ENCODE measurements at places on chromosomes 5 and 9.

DNA sequence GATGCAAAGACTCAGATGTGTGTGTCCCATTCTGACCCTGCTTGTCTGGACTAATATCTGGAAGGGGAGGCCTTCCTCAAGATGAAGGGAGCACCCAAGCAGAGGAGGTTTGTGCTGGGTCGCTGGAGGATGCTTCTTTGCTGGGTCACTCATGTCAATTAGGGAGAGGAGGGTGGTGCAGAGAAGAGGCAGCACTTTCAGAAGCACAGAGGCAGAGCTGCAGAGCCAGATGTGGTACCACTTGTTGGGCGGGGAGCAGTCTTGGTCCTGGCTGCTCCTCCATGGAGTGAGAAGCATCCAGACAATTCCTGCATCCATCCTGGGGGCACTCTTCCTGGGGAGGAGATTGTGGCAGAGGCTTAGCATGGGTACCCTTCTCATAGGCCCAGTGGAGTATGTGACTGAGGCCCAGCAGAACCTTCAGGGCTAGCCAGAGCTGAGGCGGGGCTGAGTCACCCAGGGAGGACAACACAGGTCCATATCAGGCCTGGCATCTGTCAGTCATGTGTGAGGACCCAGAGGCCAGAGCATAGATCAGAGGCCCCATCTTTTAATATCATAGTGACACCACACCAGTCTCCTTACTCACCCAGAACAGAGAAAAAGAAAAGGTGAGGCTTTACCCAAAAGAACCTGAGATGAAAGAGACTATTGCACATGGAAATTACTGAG, 59.8 kb downstream of the TNFSF15 start:
- no peak for DNase-seq

DNA sequence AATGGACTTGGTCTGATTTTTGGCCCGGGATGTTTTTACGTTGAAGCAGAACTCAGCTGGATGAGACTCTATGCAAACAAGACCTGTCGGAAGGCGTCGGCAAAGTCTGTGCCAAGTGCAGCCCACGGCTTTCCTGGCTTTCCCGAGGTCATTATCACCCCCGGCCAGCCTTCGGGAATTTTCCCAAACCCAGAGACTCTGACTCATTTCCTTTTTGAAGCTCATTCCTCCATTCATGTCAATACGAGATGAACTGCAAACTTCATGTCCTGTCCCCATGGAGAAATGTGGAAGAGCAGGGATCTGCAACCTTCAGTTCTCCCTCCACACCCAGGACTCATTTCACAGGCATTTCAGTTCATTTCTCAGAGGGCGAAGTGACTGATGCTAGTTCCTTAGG, 95.3 kb downstream of the IRX2 start:
- DNase-seq = no peak

DNA sequence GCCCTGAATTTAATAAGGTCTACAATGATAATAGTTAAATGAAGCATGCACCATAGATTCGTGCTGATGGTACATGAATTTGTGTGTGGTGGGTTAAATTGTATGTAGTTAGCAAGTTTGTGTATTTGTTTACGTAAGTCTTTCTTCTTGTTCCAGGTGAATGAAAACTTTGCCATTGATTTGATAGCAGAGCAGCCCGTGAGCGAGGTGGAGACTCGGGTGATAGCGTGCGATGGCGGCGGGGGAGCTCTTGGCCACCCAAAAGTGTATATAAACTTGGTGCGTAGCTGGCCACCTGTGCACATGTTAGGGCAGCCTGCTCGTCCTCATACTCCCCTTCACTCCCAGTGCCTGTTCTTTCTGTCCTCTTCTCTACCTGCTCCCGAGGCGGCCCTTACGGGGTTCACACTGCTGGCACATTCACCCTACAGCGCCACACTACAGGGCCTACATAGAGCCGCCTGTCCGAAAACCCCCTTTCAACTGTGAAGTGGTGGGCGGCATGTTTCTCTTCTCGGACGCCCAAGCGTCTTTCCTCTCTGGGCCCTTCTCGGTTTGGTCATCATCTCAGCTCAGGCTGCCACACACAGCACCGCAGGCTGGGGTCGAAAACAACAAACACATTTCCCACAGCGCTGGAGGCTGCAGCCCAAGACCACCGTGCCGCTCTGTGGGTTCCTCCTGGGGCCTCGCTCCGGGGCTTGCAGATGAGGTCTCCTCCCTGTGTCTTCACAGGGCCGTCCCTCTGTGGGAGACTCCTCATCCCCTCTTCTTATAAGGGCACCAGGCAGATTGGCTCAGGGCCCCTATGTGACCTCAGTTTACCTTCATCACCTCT, 13.2 kb downstream of the NDUFS6 start:
- DNase-seq = no peak

GRCh38 chr9:131257266-131258025, 18.9 kb downstream of the FAM78A start:
- DNase-seq = no peak

- DNase-seq = no peak
These were observed 15.8 kb downstream of the NDST1 start for GRCh38 chr5:150523472-150524350.

DNA sequence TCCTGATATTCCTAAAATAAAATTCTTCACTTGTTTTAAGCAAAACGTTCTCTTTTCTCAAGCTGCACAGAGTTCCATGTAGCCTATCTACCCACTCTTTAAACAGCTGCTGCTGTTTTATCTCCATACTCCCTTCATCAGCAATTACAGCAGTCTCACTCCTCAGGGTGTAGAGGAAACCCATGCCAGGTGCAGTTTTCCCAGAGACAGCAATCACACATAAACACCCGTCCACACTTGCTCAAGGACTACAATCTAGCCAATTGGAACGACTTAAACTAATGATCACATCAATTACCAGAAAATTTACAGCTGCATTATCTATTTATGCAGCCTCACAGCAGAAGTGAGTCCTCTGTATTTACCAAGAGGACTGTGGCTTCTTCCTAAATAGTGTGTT, 141.7 kb downstream of the HTR1A start:
- no peak for DNase-seq

DNA sequence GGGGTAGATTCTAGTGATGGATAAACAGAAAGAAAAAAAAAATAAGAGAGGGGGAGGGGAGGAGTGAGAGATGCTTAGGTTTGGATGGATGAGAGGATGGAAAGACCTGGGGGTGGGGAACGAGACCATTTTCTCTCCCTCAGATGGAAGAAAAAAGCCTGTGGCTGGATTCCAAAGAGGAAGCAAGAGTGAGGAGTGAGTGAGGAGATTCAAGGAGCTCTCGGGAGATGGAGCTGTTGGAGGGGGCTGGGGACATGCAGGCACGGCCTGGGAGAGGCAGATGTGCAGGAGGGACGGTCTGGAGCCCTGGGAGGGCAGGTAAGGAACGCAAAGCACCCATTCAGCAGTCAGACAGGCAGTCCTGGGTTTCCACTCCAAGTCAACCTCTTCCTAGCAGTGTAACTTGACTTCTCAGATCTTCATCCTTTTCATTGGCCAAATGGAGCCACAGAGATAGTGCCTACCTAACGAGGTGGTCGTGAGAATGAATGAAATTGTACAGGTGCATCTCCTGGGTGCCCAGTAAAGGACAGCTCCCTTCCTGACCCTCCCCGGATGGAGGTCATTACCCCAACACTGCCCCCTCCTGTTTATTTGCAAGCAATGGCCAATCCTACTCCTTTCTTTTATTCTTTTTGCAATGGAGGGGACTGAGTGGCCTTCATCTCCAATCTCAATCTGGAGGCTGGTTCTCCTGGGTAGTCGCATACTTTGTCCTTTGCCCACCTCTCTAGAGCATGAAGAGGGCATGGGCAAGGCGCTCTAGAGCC, 52.2 kb downstream of the PCDH1 start:
- DNase-seq = no peak

- DNase-seq = no peak
These were observed 598.4 kb downstream of the CHSY3 start for GRCh38 chr5:130502702-130503101.

- DNase-seq = no peak
These were observed 119.8 kb downstream of the SSBP2 start for GRCh38 chr5:81631124-81631523.

DNA sequence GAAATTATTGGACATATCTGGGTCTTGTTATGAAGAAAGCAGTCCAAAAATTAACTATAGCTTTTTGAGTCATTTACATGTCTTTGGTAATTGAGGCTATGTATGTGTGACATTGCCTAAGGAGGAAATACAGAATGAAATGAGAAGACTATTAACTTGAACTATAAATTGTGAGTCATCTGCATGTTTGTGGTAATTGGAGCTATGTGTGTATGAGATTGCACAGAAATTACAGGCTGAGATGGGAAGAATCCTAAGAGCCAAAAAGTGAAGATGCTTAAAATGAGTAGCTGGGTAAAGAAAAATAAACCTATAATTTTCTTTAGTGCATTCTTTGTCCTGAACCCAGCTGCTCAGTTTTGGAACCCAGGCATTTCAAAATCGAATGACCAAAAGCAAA, 747.6 kb upstream of the EDIL3 start:
- DNase-seq = no peak

GRCh38 chr5:59833448-59833847, 60.1 kb downstream of the PDE4D start:
- DNase-seq = no peak

DNA sequence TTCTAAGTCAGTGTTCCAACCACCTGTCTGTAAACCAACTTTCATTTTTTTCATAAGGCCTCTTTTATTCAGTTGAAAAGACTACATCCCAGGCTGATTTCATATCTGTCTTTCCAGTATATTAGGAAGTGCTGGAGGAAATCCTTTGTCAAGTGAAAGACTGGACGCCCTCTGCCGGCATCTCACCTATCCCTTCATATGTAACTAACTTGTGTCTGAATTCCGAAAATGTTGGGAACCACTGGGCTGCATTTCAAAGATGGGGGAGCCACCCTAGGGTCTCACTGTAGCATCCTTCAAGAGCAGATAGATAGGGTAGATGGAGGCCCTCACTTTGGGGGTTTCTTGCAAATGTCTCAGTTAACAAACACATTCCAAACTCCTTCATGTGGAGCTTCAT, 569.8 kb downstream of the CTNND2 start:
- no peak for DNase-seq

All from cortex of kidney (tissue), 1 donor.